ENCODE measurements at places on chromosomes 5 and 9. TPM values are rescaled to one million over a fixed set of nuclear protein-coding genes. Genes with fewer than 3 reads are reported as not detected.

The FOXI1 gene
- total RNA-seq, result not detected

The IL4 gene
- not detected for total RNA-seq

The LEAP2 gene
- 0.25 TPM for total RNA-seq

The GPR151 gene
- total RNA-seq, result not detected

The F2RL2 gene
- total RNA-seq, result 2.0 TPM

The SLC6A18 gene
- total RNA-seq, result not detected

The BAAT gene
- total RNA-seq, result not detected

DNA sequence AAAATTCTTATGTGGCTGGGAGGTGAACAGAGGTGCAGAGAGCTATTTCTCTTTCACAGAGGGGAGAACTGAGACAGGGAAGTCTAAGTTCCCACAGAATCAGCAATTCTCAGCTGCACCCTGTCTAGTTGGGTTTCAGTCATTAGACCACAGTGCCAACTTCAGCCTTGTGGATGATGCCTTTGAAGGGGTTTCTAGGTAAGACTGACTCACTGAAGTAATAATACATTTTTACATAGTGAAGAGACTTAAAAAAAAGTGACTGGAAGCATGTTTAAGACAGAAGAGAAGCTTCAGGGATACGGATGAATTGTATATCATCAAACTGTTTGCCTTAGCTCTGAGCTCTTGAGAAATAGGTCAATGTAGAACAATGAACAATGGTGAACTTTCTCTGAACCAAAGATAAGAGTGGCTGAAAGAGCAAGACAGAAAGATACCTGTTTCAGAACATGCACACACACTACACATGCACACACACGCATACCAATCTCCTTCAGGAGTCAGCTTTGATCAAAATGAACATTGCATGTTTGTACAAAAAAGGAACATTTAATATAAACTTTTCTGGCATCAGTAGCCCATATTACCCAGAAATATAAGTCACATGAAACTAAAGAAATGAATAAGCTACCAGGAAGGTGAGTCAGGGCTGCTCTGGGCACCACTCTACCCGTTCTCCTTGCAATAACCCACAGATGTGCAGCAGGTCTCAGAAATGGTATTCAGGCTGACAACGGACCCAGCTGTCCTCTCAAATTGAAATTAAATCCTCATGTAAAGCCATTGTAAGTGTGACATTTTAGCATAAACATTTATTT is 12.6 kb upstream of the FYB1 start:
- DNase-seq, result no peak

- DNase-seq, result no peak
Measured at GRCh38 chr5:42995360-42995751, 44.8 kb downstream of the ANXA2R start.

GRCh38 chr9:115170358-115171073 is 52.6 kb upstream of the TNC start:
- peak; percentile 53 for DNase-seq

GRCh38 chr5:157494178-157494832 is 34.3 kb downstream of the NIPAL4 start:
- no peak for DNase-seq

- DNase-seq, result no peak
Measured at GRCh38 chr5:139747583-139748504, 47.8 kb upstream of the PSD2 start.

DNA sequence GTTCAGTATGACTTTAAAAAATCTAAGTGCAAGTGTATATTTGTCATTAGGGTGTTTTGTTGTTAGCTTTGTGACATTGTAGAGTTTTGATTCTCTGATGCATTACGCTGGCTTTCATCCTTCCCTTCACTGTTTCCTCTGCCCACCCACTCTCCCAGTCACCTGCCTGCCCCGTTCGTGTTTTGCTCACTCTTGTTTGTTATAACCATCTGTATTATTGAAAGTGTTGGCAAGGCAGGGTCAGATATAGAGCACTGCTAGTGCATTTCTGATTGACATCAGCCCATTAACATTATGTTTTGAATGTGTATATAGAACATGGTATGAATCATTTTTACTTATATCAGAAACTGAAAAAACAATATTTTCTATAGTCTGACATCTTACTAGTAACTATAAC is 27.3 kb downstream of the SCGB3A1 start:
- DNase-seq, result no peak

DNA sequence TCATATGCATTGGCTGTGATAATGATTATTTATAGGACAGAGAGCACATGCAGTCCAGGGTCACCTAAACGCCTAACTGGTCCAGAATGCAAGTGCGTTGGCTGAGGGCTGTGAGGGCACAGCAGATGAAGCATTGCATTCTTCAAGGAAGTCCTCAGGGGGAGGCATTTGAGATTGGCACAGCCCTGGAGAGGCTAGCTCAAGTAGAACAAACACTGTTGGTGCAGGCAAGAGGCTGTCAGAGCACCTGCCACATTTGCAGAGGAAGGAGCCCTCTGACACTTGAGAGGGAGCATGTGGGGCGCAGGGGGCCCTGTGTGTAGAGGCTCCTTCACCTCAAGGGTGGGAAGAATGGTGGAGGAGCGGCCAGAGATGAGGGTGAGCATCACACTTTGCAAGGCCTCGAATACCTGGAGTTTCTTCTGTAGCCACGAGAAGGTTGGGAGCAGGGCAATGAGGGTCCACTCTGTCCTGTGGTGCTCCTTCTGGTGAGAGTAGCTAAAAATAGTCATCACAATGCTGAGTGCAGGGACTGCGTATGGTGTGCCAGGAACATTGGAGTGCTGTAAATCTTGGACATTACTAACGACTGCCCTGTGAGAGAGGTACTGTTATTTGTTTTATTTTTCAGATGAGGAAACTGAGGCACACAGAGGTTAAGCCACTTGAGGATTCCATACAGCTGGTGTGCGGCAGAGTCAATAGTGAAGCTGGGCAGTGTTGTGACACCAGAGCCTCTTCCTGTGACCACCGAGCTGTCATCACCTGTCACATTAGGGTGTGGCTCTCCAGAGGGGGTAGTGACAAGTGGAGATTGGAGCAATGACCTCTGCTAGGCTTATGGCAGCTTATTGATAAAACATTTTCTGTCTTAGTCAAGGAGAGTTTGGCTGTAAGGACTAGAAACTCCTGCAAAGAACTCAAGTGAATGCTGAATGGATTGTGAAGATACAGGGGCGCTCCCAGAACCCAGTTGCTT is 100.2 kb downstream of the PIP5K1B start:
- no peak for DNase-seq

DNA sequence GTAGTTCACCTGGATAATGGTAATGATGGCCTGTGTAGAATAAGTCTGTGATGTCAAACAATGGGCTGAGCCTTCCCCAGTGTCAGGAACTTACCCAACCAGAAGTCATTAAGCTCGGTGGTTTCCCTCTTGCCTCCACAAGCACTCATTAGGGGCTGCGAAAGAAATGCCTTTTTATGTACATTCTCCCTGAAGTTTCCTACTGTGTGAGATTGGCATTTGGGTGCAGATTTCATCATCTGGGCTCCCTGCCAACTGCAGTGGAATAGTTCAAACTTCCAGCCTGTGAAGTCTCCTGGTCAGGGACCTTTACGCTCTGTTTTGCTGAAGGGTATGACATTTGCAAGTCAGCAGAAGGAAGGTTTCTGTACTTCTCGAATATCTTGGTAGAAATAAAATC is 41.6 kb upstream of the TMEM215 start:
- DNase-seq, result no peak

DNA sequence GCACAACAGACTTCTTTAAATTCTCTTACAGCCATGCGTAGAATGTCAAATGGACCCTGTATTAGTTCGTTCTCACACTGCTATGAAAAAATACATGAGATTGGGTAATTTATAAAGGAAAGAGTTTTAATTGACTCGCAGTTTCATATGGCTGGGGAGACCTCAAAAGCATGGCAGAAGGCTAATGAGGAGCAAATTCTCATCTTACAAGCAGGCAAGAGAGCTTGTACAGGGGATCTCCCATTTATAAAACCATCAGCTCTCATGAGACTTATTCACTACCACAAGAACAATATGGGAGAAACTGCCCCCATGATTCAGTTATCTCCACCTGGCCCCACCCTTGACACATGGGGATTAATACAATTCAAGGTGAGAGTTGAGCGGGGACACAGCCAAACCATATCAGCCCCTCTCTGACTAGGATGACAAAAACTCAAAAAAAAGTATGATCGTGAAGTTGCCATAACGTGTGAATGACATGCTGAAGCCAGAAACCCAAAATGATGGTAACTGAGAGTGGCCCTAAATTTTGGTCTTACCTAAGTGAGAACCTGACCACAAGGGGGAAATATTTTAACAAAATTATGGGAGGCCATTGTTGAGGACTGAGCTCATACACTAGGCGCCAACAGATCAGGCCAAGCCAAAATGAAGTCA is 17.5 kb upstream of the TEX10 start:
- no peak for DNase-seq

- DNase-seq, result no peak
Measured at GRCh38 chr5:57386958-57387357, 95.7 kb downstream of the ACTBL2 start.

- no peak for DNase-seq
Measured at GRCh38 chr5:55022450-55022849, 1.6 kb upstream of the GZMK start.

GRCh38 chr9:136534366-136534765 is 11.5 kb downstream of the NOTCH1 start:
- no peak for DNase-seq

DNA sequence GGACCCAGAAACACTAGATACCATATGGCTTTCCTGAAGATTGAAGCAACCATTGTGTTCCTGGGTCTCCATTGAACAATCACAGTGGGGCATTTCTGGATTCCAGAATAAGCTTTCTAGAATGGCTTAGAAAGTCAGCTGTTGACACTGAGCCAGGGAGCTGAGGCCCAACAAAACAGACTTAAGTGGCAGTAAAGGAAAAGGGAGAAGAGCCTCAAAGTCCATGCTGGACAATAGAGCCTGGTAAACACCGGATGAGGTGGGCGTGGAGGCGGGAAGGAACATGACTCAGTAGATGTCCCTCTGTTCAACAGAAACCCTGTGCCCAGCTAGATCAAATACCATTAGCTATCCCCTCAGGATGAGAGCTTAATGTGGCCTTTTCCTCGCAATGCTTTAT is 14.8 kb downstream of the SPARC start:
- no peak for DNase-seq

DNA sequence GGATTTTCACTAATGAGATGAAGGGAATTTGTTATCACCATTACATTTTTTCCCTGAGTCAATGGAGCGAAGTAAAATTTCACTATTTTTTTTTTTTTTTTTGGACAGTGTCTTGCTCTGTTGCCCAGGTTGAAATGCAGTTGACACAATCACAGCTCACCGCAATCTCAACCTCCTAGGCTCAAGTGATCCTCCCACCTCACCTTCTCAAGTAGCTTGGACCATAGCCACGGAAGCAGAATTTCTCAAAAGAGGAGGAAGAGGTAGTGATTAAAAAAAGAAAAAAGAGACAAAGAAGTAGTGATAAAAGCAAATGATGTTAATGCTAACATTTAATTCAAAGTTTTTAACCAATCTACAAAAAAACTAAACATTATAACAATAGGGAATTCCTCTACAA is 29.8 kb downstream of the ELP1 start:
- DNase-seq, result no peak

All from kidney epithelial cell (primary cell).